Jurkat, Clone E6-1 (cell line): ENCODE measurements at places on chromosomes 1 and 21.

- no peak for DNase-seq
Measured at GRCh38 chr1:89809556-89809955, 11.3 kb upstream of the LRRC8D start.

DNA sequence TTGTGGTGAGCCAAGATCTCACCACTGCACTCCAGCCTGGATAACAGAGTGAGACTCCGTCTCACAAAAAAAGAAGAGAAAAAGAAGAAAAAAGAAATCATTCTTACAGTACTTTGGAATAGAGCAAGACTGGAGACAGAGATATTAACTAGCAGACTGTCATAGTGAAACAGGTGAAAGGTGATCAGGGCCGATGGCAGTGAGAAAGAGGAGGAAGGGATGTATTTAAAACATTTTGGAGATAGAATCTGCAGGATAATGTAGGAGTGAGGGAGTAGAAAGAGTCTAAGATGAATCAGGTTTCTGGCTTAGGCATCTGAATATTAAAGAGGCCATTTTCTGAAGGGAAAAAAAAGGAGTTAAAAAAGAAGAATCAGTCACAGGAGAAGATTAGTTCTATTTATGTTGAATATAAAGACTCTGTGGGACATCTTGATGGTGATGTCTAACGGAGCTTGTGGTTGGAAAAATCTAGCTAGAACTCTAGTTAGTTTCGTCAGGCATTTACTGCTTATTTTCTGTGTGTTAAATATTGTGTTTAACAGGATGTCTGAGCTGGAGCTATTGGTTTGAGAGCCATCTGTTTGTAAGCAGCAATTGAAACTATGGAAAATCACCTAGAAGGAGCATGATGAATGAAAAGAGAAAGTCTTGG is 28.4 kb downstream of the BCL9 start:
- DNase-seq: no peak

DNA sequence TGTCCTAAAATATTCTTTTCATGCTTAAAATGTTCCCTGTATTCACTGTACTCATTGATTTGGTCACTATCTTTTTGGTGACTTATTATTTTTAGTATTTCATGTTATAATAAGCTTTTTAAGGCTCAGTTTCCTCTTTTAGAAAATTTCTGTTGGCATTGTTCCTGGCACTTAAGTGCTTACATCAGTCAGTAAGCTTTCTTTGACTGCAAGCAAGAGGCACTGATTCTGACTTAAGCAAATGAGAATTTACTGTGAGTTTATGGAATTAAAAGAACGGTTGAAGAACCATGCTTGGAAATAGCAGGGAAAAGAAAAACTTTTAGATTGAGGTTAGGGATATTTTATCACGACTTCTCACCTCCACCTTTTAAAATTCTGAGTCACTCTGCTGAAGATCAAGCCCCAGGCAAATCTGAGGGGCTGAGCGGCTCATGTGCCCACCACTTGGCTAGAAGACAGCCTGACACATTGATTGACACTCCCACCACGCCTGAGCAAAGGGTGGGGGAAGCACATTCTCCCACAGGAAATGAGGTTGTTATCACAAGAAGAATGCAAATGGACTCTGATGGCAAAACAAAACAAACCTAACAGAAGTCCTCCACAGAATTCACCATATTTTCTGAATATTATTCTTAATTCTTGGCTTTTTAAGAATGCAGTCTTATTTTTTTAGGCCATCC is 102.8 kb downstream of the KCTD3 start:
- no peak for DNase-seq

GRCh38 chr1:202861420-202862132 is 27.4 kb downstream of the RABIF start:
- DNase-seq: no peak

DNA sequence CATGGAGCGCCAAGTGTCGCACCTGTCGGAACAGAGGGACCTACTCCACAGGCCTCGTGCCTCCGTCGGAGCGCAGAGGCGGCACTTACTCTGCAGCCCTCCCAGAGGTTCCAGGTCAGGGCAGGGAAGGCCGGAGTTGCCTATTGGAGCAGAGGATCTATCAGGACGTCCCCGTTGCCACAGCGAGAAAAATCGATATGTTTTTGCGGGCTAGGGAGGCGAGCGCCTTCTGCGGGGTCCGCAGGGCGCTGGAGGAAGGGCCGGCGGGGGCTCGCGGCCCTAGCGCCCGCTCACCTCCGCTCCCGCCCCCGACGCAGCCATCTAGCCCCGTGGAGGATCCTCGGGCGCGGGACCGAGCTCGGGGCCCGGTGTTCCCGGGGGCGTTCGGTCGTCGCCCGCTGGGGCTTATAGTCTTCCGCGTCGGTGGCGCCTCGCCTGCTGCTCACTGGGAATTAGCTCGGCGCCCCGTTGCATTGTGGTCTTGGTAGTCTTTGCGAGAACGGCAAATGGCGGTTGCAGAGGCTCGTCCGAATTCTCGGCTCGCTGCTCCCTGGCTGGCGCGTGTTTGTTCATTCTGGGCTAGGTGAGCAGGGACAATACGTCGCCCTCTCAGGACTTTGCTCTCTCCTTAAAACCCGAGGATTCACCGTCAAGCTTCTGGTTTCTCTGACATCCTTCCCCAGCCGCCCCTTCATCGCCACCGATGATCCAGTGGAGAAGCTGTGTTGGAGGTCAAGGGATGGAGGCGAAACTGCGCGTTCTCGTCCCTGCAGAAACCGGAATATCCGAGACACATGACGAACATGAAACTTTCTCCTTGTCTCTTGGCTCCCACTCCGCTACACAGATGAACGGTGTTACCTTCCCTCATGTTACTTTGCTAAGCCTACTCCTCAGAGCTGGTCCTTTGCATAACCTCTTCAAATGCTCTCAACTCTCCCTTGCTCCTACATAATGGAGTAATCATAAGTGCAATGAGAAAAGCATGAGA is at the start of gene JTB:
Gene JTB (minus strand): TSS at position 425 of the 991 bp plus-strand sequence. CDS start 422 bp downstream, at position 3.
- DNase-seq: peak; percentile 81

GRCh38 chr1:1429671-1430073 is 5.8 kb upstream of the VWA1 start:
- DNase-seq: no peak

GRCh38 chr1:207868251-207868773 is 42.6 kb downstream of the CD34 start:
- DNase-seq: no peak

GRCh38 chr1:26862781-26863684 is at the start of gene SFN:
Gene SFN (plus strand): TSS chr1:26863149. CDS start chr1:26863213, 64 bp downstream.
- peak; percentile 49 for DNase-seq
